ENCODE measurements at places on chromosomes 11 and 22.

DNA sequence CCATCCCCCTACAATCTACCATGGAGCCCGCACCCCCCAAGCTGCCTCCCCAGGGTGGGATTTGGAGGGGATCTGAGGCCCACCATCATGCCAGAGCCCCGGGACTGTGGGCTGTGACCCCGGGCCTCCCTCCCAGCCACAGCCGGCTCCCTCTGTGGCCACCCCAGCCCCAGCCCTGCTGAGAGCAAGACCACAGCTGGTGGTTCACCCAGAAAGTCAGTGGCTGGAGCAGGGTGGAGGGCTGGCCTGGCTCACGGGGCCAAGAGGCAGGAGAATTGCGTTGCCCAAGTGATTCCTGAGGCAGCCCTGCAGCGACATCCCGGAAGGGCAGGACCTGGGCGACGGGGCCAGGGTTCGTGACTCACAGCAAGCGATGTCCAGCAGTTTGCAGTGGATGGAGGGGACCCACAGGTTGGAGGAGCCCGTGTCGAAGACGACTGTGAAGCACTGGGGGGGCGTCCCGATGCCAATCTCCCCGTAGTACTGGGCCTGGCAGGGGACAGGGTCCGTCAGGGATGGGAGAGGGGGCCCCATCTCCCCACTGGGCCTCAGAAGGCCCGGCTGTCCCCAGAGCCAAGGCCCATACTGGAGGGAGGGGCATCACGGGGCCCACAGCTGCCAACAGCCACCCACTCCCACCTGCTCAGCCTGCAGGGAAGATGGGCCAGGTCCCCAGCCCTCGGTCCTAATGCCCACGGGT is 4.4 kb downstream of the CTSD start:
- peaks cover 44% of the 10 kb centered on the region for H3K36me3 ChIP-seq
- peaks cover 10% of the 10 kb centered on the region for H3K4me1 ChIP-seq
- no peak overlapping the region for H3K27ac ChIP-seq

DNA sequence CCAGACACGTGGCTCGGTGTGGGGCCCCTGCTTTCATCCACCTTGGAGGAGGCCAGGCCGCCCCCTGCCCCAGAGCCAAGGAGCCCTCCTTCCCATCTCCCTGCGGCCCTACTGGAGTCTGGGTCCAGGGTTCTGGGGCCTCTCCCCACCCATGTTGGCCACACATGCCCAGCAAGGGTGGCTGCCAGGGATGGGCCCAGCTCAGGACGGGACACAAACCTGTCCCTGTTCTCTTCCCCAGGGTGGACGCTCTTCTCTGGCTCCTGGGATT is 4.6 kb downstream of the PANX2 start:
- H3K36me3 ChIP-seq, result peaks cover 6% of the 10 kb centered on the region
- H3K4me3 ChIP-seq, result no peak overlapping the region
- DNase-seq, result no peak
- H3K27ac ChIP-seq, result no peak overlapping the region
- no peaks in the 10 kb centered on the region for H3K4me1 ChIP-seq

GRCh38 chr11:23924226-23924625 is 572.6 kb upstream of the LUZP2 start:
- H3K36me3 ChIP-seq, result no peaks in the 10 kb centered on the region
- DNase-seq, result no peak
- H3K4me3 ChIP-seq, result no peak overlapping the region
- H3K27me3 ChIP-seq, result no peaks in the 10 kb centered on the region
- H3K4me1 ChIP-seq, result no peaks in the 10 kb centered on the region
- no peak overlapping the region for H3K27ac ChIP-seq

DNA sequence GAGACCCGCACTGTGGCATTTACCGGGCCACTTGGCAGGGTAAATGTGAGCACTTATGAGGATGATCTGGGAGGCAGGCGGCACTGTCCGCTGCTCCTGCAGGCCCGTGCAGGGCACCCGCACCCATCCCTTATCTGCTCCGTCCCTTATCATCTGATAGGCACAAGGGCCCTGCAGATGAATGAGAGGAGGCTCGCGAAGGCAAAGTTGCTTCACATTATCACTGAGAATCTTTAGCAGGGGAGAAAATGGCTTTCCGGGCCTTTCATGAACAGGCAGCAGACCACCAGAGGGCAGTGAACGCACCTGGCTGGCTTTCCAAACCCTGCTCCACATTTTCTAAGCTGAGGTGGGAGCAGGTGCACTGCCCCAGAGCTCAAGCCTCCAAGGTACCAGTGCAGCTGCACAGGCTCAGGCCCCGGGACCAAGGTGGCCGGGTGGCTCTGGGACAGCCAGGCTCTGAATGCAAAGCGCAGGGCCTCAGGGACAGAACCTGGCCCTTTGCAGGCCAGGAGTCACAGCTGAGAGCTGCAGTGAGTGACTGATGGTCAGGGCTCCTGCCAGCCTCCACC is 165.6 kb downstream of the SHANK2 start:
- peak; percentile 7 for DNase-seq
- no peaks in the 10 kb centered on the region for H3K4me1 ChIP-seq
- no peak overlapping the region for H3K4me3 ChIP-seq
- no peaks in the 10 kb centered on the region for H3K27me3 ChIP-seq
- H3K27ac ChIP-seq, result no peak overlapping the region
- H3K36me3 ChIP-seq, result no peaks in the 10 kb centered on the region
